ENCODE measurements at places on chromosomes 12 and 14. TPM values are rescaled to one million over a fixed set of nuclear protein-coding genes. Genes with fewer than 3 reads are reported as not detected.

DNA sequence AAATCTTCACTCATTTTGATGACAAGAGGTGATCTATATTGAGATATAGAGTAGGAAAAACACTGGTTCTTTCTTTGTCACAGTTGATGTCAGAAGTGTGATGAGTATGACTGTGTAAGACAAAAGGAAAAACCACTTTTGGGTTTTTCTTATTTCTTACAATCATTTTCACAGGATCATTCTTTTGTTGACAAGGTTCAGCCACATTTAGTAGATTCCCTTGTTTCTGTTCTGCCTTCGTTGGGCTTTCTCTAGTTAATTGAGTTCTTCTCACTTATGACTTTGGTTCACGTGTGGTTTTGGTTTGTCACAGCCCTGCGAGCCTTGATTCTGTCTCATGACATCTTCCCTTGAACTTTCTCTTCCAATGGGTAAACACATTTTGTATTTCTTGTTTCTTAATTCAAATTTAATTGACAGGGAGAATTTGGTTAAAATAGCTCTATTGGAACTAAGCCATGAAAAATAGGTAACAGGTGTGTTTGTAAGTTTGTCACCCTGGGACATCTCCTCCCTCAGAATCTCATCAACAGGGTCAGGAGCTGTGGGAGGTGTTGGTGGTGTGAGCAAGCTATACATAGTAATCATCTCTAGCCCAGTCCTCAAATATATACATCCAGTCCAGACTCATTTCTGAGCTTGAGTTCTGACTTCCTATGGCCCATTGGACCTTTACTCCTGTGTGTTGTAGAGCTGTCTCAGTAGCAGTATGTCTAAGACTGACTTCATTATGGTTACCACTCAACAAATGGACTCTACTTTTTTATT is 255.3 kb downstream of the BMP4 start:
- H3K27me3 ChIP-seq, result no peaks in the 10 kb centered on the region
- no peak overlapping the region for H3K27ac ChIP-seq
- no peak for DNase-seq

GRCh38 chr12:11885261-11886038 is 185.3 kb upstream of the BCL2L14 start:
- peaks cover 22% of the 10 kb centered on the region for H3K36me3 ChIP-seq
- H3K4me3 ChIP-seq, result no peak overlapping the region
- peaks cover 23% of the 10 kb centered on the region for H3K4me1 ChIP-seq
- peak; percentile 92 for DNase-seq
- no peaks in the 10 kb centered on the region for H3K27me3 ChIP-seq

DNA sequence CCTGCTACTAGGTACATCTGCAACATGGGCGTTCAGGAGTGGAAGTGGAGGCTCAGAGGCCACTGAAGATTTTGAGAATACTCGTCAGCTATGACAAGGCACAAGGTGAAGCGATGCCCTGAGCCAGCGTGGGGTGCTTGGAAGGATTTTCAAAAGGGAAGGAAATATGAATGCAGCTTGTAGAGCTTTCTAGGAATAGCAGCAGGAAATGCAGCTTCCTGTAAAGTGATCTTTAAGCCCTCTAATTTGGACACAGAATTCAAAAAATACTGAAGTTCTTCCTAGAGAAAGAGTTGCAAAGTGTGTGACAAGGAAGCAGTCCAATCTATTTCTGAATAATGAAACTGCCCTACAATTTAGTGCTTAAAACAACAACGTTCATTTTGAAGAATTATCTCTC is 13.2 kb upstream of the C1S start:
- no peaks in the 10 kb centered on the region for H3K27me3 ChIP-seq
- H3K4me3 ChIP-seq, result no peak overlapping the region
- DNase-seq, result no peak

ASIC1 gene
- 1.3 TPM for total RNA-seq

- H3K27ac ChIP-seq, result no peak overlapping the region
- no peaks in the 10 kb centered on the region for H3K36me3 ChIP-seq
- DNase-seq, result no peak
- peaks cover 6% of the 10 kb centered on the region for H3K4me1 ChIP-seq
- no peak overlapping the region for H3K4me3 ChIP-seq
These were observed 7.6 kb upstream of the NR4A1 start for GRCh38 chr12:52043386-52044212.

- peak overlapping the region; percentile 90 for H3K27ac ChIP-seq
- no peak for DNase-seq
- H3K4me3 ChIP-seq, result peak overlapping the region; percentile 87
- H3K27me3 ChIP-seq, result no peaks in the 10 kb centered on the region
These were observed 502 bp downstream of the SMARCD1 start for GRCh38 chr12:50085615-50086072.

- DNase-seq, result peak; percentile 89
- no peak overlapping the region for H3K4me3 ChIP-seq
- no peaks in the 10 kb centered on the region for H3K27me3 ChIP-seq
- no peaks in the 10 kb centered on the region for H3K36me3 ChIP-seq
- H3K4me1 ChIP-seq, result peaks cover 12% of the 10 kb centered on the region
These were observed 29.6 kb downstream of the KCNK13 start for GRCh38 chr14:90091393-90091792.

GRCh38 chr14:25111061-25111601 is 61.2 kb upstream of the STXBP6 start:
- no peaks in the 10 kb centered on the region for H3K4me1 ChIP-seq
- H3K27me3 ChIP-seq, result no peaks in the 10 kb centered on the region
- no peak overlapping the region for H3K4me3 ChIP-seq
- no peaks in the 10 kb centered on the region for H3K36me3 ChIP-seq
- no peak overlapping the region for H3K27ac ChIP-seq
- no peak for DNase-seq

DNA sequence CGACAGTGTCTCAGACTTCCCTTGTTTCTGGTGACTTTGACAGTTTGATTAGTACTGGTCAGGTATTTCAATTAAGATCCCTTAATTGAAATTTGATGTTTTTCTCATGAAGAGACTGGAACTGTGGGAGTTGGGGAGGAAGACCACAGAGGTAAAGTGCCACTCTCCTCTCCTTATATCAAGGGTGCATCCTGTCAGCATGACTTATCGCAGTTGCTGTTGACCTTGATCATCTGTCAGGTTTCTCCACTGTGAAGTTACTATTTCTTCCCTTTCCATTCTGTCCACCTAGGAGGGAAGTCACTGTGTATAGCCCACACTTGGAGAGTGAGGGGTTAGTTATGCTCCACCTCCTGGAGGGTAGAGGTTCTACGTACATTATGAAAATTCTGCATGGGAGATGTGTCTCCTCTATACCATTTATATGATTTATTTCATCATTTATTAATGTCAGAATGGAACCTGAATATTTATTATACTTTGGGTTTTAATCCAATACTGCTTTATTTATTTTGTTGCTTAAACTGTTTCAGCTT is 40.3 kb upstream of the SMOC1 start:
- H3K4me1 ChIP-seq, result no peaks in the 10 kb centered on the region
- H3K4me3 ChIP-seq, result no peak overlapping the region
- no peaks in the 10 kb centered on the region for H3K27me3 ChIP-seq
- H3K27ac ChIP-seq, result no peak overlapping the region

DRAM1 gene
- 8.7 TPM for total RNA-seq

DNA sequence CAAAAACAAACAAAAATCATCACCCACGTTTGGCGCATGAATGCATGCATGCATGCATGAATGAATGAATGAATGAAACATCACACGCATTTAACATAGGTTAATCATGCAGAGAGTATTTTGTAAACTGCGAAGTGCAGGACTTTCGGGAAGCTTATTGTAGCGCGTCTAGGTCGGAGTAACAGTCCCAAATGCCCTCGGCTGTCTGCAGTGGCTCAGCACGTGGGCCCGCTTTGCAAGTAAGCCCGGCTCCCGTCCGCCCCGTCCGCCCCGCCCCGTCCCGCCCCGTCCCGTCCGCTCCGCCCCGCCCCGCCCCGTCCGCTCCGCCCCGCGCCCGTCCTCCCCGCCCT is 263 bp upstream of the IFT81 start:
- H3K36me3 ChIP-seq, result no peaks in the 10 kb centered on the region
- no peak for DNase-seq
- H3K4me1 ChIP-seq, result peaks cover 13% of the 10 kb centered on the region
- peak overlapping the region; percentile 82 for H3K4me3 ChIP-seq
- no peaks in the 10 kb centered on the region for H3K27me3 ChIP-seq
- peak overlapping the region; percentile 92 for H3K27ac ChIP-seq

CSRP2 gene
- total RNA-seq, result 2.0 TPM

PTPRO gene
- 0.74 TPM for total RNA-seq

DNA sequence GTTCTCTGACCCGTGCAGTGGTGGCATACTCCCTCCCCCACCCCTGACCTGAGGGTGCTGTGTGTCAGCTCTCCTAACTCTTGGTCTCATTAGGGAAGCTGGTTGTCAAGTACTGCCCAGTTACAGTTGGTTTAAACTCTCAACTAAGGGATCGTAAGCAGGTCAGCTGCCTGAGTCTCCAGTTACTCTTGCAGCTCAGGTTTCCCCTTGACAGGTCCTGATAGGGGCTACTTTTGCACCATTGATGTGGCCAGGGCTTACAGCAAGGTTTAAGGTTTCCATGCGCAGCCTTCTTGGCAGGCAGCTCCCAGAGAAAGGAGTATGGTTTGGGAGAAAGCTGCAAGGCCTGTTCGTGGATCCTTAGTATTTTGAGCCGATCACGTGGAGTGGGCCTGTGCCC is 74.5 kb downstream of the ETV6 start:
- H3K27me3 ChIP-seq, result no peaks in the 10 kb centered on the region
- H3K27ac ChIP-seq, result no peak overlapping the region
- H3K4me3 ChIP-seq, result no peak overlapping the region
- peaks cover 11% of the 10 kb centered on the region for H3K4me1 ChIP-seq
- peaks cover 6% of the 10 kb centered on the region for H3K36me3 ChIP-seq

DNA sequence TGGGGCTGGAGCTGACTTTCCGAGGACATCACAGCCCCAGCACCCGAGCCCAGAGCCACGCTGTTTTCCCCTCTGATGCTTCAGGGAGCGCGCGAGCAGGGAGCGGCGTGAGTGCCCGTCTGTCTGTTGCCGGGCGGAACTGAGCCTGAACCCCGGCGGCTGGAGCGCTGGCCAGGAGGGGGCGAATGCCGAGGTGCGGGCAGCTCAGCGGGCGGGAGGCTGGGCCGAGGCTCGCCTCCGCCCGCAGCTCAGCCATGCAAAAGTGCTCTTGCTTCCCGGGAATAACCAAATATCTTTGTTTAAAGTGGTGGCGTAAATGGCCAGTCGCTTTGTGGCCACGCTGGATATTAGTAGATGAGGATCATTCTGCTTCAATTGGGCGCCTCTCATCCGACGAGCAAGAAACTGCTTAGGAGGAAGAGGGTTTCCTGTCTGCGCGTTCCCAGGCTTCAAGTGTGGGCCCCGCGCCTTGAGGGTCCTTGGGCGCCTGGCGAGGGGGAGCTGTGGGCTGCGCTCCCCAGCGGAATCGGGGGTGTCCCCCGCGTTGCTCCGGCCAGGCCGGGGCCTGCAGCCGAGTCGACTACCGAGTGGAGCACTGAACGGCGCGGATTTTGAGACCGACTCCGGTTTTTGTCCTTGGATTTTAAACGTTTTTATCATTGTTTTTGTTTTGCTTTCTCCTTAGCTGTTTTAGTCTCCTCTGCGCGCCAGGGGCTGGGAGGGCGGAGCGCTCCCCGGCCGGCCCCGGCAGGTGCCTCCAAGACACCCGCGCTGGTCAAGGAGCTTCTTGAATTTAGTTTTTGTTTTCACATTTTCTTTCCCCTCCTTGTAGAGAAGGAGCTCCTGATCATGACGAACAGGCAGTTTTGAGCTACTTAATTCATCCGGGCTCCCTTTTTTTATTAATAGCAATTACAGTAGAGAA is 831 bp upstream of the NKX2-1 start:
- DNase-seq, result peak; percentile 28
- H3K4me3 ChIP-seq, result peak overlapping the region; percentile 53
- no peak overlapping the region for H3K27ac ChIP-seq
- peaks cover 45% of the 10 kb centered on the region for H3K27me3 ChIP-seq

DNA sequence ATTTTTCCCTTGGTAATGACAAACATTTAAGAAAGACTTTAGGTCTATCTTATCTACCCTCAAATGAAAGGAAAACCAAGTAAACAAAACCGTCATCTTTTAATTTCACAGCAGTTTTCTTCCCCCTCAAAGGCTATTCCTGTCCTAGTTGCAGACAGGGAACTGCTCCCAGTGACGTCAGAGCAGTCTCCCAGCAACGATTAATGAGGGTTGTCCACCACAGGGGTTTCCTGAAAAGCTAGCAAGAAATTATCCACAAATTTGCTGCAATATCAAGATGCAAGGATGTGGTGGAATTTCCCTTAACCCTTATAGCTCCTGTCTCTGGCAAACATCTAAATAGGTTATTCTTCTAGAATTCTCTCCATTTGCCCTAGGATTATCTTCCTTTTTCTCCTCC is 89.1 kb upstream of the STAC3 start:
- H3K4me3 ChIP-seq, result no peak overlapping the region
- H3K36me3 ChIP-seq, result peaks cover 30% of the 10 kb centered on the region
- peaks cover 6% of the 10 kb centered on the region for H3K4me1 ChIP-seq

- peak overlapping the region; percentile 52 for H3K27ac ChIP-seq
- peak; percentile 73 for DNase-seq
- H3K4me1 ChIP-seq, result peaks cover 32% of the 10 kb centered on the region
These were observed 3.8 kb upstream of the SIVA1 start for GRCh38 chr14:104749111-104749649.

GRCh38 chr12:53703756-53704155 is 23.5 kb downstream of the CALCOCO1 start:
- H3K4me1 ChIP-seq, result peaks cover 5% of the 10 kb centered on the region
- no peak overlapping the region for H3K4me3 ChIP-seq
- no peak overlapping the region for H3K27ac ChIP-seq
- H3K36me3 ChIP-seq, result no peaks in the 10 kb centered on the region
- H3K27me3 ChIP-seq, result peaks cover 81% of the 10 kb centered on the region

KCNK13 gene
- not detected for total RNA-seq

GRCh38 chr14:101514136-101514535 is 47.2 kb upstream of the DIO3 start:
- H3K27me3 ChIP-seq, result no peaks in the 10 kb centered on the region
- H3K36me3 ChIP-seq, result no peaks in the 10 kb centered on the region

MYF6 gene
- not detected for total RNA-seq

GRCh38 chr14:70018713-70019211 is 139.5 kb downstream of the SMOC1 start:
- peaks cover 7% of the 10 kb centered on the region for H3K36me3 ChIP-seq
- H3K27me3 ChIP-seq, result no peaks in the 10 kb centered on the region
- H3K4me3 ChIP-seq, result no peak overlapping the region

- H3K4me3 ChIP-seq, result peak overlapping the region; percentile 70
- DNase-seq, result no peak
- no peak overlapping the region for H3K27ac ChIP-seq
- no peaks in the 10 kb centered on the region for H3K36me3 ChIP-seq
These were observed 2.1 kb downstream of the EML5 start for GRCh38 chr14:88790501-88791251.

GRCh38 chr12:15289192-15289591 is 33.1 kb upstream of the PTPRO start:
- H3K4me3 ChIP-seq, result no peak overlapping the region
- H3K4me1 ChIP-seq, result no peaks in the 10 kb centered on the region
- DNase-seq, result no peak
- H3K27me3 ChIP-seq, result no peaks in the 10 kb centered on the region
- H3K27ac ChIP-seq, result no peak overlapping the region

- H3K4me1 ChIP-seq, result no peaks in the 10 kb centered on the region
- no peaks in the 10 kb centered on the region for H3K27me3 ChIP-seq
- H3K36me3 ChIP-seq, result peaks cover 6% of the 10 kb centered on the region
- H3K27ac ChIP-seq, result no peak overlapping the region
These were observed 199.1 kb downstream of the NUBPL start for GRCh38 chr14:31760277-31760676.

All from MCF 10A (cell line).